Testis (tissue), 5 donors: ENCODE measurements at places on chromosomes 12 and 14.

GRCh38 chr12:124392667-124393413 lies 97.9 kb downstream of the RFLNA start:
- peak; percentile 91 for DNase-seq

DNA sequence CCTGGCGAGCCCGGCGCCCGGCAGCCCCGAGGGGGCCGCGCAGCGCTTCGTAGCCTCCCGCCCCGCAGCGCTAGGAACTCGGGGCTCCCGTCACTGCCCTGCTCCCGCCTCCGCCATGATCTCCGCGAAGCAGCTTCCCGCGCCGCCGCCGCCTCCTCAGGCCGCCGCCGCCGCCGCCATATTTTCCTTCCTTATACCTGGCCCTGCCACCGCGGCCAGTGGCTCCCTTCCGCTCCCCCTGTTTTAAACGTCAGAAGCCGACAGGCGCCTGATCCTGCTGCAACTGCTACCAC lies 286 bp downstream of the PPP4R3A start:
- DNase-seq: no peak

DNA sequence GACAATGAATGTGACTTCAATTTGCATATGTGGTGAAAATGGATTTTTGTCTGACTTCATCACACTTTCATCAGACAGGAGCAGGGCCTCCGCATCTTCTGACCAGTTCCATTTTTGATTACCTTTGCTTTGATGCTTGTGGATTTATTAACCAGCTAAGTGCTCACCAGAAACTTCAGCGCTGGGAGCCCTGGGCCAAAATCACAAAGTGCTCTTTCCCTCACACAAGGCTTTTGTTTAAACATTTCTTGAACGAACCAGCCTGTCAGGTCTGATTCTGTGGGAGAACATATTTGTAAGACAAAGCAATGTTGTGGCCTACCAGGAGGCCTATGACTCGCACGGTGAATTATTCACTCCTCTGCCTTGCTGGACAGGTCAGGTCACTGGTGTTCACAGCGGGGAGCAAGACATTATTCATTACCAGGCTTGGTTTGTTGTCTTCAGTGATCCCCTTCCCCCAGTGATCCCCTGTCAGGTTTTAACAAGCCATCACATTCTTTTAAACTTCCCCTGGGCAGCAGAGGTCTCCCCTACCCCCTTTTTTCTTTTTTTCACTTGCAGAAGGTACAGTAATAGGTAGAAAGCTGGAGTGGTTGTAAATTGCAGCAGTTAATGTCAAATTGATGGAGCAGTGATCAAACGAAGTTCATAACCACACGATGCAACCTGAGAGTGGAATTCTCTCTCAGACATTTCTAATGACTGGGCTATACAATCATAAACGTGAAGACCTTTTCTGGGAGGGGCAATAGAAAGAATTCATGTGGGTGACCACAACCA lies 167.5 kb upstream of the PRICKLE1 start:
- no peak for DNase-seq

DNA sequence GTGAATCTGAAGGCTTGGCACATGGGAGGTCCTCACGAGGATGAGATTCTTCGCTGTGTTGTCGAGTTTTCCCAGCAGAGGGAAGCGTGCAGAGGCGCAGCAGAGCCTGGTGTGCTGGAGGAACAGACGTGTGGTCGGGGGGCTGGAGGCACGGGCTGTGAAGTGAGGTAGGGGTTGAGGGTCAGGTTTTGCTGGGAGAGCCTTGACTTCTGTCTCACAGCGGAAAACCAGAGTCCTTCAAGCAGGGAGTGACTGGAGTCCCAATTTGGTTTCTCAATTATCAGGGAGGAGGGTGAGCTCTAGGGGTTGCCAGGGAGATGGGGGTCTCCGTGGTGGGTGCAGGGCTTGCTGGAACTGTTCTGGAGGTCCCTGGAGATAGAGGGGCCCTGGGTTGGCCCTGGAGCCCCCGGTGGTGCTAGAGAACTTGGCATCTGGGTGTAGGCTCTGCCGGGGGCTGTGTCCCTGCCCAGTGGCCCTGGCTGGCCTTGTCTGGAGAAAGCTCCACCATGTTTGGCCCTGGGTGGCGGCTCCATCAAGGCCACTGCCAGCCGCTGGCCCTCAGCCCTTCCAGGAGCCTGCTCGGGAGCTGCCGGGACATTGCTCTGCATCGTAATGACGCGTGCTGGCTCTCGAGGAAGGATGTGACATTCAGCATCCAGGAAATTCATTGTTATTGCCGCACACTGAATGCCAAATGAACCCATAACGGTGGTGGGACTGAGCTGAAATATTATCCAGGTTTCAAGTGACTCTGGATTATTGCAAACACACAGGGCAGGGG lies 215.7 kb downstream of the KIF26A start:
- DNase-seq: no peak

- no peak for DNase-seq
Observed at GRCh38 chr12:24088751-24089509, 139.5 kb upstream of the SOX5 start.

DNA sequence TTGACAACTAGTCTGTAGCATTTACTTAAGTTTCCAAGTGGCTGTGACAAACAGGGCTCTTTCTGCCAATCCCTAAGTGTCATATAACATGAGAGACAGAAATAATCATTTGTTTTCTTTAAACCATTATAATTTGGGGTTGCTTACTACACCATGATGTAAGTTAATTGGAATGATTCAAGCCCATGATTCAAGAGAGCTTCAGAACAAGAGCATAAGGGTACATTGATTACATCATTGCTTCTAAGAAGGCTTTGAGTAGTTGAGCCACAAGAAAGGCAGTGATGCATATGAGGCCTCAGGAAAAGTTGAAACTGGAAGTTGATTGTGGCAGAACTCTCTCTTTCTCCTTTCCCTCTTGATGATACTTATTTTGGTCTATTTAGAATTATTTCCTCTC lies 444.0 kb downstream of the CCER1 start:
- DNase-seq: no peak

DNA sequence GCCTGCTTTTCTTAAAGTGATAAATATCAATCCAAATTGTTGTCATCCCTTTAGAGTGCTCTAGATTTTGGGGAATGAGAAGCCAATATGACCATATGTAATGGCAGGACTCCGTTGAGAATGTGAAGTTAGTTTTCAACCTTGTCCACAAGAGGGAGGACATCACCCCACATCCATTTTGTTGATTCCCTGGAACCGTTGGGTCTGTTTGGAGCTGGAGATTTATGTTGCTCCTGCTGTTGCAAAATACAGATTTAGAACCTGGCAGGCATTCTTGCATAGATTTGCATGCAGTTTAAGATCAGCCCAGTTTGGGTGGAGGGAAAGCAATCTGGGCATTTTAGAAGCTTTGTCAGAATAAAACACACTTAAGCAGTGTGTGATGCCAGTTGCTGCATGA lies 620.1 kb downstream of the NRXN3 start:
- DNase-seq: no peak

DNA sequence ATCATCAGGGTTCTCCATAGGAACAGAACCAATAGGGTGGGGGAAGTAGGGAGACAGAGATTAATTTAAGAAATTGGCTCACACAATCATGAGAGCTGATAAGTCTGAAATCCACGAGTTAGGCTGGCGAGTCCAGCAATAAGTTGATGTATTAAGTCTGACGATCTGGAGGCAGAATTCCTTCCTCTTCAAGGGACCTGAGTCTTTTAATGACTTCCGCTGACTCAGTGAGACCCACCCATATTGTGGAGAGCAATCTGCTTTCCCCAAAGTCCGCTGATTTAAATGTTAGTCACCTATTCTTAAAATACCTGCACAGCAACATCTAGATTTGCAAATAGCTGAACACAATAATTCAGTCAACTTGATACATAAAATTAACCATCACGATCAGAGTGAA lies 97.8 kb downstream of the SPTSSA start:
- DNase-seq: no peak

GRCh38 chr12:93390549-93391297 lies 13.0 kb downstream of the NUDT4 start:
- no peak for DNase-seq

DNA sequence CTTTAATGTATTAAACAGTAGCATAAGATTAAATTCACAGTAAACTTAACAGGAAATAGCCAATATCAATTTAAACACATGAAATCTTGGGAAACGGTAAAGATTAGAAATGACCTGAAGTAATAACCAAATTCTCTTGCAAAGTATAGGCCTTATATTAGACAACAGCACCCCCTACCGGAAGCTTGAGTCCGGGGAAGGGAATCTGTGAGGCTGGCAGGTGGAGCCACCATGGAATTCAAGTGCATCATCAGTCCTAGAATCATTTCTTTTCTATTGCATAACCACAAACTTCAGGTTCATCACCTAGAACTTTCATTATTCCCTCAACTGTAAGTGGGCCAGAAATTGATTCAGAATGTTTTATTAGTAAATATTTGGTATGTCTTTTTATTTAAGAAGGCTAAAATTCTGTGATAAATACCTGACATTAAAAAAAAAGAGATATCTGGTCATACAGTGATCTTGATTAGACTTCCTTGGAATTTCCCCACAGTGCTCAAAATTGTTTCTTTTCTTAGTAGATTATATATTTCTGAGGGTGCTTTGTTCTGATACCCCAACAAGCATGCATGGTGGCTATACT lies 48.6 kb downstream of the AP5M1 start:
- peak; percentile 84 for DNase-seq

- no peak for DNase-seq
Observed at GRCh38 chr12:8513256-8513655, at the start of gene CLEC4D. Gene CLEC4D (plus strand): TSS chr12:8513503. CDS start chr12:8513733, 230 bp downstream.

- no peak for DNase-seq
Observed at GRCh38 chr12:85425926-85426325, 145.9 kb downstream of the ALX1 start.

DNA sequence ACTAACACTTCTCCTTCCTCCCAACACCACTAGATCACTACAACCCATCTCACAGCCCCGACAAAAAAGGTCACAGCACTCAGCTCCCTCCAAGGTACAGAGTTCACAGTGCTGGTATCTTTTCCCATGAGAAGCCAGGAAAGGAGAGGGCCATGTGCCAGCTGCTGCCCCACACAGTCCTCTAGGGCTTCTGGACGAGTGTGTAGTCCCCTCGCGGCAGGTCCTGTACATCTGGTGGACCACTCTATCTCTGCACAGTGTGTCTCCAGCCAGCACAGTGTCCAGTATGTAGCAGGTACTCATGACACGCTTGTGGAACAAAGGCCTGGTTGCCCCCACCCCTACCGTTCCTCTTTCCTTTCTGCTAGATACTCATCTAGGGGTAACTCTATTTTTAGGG lies 134.4 kb upstream of the FOXN3 start:
- DNase-seq: peak; percentile 26

DNA sequence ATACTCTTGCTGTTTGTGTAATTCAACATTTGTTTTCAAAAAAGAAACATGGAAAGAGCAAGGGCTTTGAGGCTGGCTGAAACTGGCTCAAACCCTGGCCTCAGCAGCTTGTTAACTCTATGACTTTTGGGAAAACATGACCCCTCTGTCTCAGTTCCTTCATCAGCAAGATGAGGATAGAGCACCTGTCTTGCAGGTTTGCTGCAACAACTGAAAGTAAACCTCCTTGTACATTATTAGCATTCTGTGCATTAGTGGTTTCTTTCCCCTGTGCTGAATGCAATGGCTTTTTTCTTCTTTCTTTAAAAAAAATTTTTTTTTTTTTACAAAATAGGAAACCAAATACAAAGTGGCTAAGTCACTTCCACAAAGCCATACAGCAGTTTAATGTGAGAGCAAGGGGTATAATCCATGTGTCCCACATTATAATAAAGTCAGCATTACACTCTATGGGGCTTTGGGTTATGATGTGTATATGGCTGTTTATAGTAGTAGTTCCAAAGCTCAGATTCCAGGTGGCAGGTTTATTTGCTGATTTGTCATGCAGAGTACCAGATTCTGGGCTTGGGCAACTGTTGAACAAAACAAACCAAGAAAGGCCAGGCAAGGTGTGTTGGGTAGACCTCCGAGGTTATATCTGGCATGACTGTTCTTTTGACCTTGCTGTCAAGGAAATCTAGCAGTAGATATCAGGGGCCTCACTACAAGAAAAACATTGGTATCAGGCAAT lies 194.5 kb upstream of the CNOT2 start:
- DNase-seq: no peak

GRCh38 chr14:105853907-105854599 lies 327.7 kb downstream of the TMEM121 start:
- peak; percentile 10 for DNase-seq

DNA sequence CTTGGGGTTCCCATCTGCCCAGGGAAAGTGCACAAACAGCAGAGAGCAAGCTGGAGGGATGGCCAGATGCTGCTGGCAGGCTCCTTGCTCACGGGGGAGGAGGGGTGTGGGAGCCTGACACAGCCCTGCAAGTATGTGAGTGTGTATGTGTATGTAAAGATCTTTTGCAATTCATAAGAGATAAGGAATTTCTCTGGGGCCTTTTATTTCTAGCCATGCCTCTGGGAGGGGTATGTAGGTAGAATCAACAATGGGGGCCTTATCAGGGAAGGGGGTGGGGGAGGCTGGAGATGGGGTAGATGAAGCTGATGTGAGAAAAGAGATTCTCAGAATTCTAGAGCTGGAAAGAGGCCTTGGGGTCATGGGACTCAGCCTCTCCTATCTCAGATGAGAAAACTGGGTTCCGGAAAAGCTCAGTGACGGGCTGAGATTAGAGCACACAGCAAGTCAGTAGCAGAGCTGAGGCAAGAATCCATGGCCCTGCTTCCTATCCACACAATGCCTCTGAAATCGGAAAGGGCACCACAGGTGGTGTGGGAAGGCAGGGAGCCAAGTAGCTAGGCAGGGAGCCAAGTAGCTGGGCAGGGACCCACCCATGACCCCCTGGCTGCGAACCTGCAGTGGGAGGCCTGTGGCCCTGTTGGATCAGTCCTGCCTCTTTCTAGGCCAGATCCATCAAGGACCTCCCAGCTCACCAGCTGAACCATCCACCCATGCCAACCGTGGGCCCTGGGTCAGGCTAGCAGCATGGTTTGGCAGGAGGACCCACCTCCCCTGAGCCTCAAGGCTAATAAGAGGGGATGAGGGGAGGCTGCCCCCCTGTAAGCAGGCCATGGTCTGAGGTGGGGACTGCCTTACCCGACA lies 54.7 kb downstream of the PLEKHG3 start:
- peak; percentile 65 for DNase-seq

DNA sequence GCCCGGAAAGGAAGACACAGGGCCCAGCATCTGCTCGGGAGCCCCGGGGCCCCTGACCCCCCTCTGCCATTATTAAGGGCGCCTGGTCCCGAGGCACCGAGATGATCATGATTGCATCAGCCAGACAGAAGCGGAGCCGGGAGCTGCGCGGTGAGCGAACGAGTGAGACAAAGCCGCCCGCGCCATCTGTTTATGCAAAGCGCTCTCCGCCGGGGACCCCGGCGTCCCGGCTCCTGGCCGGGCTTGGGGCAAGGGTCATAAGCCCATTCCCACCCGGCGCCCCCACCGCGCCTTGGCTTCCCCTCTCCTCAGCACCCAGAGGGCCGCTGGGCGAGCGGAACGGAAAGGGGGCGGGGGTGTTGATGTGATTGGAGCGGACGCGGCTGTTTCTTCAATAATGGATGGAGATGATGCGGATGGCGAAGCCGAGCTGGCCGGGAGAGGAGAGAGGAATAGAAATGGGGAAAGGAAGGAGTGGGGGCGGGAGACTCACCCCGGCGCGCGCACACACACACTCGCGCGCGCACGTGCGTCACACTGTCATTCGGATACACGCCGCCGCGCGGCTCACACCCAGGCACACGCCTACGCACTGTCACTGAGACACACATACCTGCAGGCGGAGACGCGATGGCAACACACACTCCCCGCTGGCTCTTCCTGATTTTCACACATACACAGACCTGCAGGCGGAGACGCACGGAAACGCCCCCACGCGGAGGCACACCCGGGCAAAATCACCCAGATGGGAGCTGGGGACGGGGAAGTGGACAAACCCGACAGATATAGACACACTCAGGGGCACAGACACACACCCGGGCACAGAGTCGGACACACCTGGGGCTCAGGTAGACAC lies 10.7 kb downstream of the STAC3 start:
- DNase-seq: no peak
